ENCODE measurements at places on chromosomes 16 and 17.

- DNase-seq, result no peak
These were observed 14.2 kb downstream of the CX3CL1 start for GRCh38 chr16:57386381-57386951.

DNA sequence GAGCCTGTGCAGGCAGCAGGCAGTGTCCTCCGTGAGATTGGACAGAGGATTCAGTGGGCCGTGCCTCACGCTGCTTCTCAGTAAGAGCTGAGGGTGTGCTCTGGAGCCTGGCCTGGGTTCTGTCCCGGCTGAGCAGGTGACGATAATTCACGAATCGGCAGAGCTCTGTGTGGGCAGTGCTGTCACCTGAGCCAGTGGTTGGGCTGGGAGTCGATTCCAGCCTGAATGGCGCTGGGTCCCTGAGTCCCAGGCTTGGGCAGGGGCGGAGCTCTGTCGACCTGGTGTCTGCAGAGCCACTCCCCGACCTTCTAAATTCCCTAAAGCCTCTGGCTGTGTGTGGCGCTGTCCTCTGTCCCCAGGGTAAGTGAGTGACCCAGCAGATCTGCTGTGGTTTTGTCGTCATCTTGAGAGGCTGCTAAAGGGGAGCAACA, 8.4 kb downstream of the ACSF3 start:
- DNase-seq, result no peak

GRCh38 chr17:6943406-6943805, 52.4 kb upstream of the ALOX12 start:
- DNase-seq, result no peak

- no peak for DNase-seq
These were observed 126.0 kb downstream of the TANGO6 start for GRCh38 chr16:68969338-68969737.

GRCh38 chr16:75821117-75821516, 94.8 kb upstream of the CPHXL start:
- no peak for DNase-seq

DNA sequence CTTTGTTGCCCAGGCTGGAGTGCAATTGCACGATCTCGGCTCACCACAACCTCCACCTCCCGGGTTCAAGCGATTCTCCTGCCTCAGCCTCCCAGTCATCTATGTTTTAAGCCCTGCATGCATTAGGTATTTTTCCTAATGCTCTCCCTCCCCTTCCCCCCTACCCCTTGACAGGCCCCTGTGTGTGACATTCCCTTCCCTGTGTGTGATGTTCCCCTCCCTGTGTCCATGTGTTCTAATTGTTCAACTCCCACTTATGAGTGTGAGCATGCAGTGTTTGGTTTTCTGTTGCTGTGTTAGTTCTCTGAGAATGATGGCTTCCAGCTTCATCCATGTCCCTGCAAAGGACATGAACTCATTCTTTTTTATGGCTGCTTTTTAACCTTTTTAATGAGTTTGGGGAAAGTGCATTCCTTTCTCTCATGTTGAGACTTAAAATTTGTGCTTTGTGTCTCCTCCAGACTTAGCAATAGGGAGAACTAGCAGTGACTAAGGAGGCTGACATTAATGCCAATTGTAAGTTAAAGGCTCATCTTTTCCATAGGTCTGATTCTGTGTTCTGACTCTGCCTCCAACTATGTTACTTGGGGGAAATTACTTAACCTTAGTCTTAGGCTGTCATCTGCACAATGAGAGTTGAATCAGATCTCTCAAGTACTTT, 17.7 kb upstream of the PHAF1 start:
- no peak for DNase-seq

DNA sequence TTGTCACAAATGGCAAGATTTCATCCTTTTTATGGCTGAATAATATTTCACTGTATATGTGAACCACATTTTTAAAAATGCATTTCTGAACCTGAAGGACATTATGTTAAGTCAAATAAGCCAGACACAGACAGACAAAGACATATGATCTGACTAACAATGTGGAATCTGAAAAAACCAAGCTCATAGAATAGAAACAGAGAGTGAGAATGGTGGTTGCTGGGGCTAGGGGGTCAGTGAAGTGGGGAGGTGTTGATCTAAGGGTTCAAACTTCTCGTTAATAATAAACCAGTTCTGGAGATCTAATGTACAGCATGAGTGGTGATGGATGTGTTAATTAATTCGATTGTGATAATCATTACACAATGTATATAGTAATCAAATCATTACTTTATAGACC, 475.1 kb downstream of the WWOX start:
- no peak for DNase-seq

DNA sequence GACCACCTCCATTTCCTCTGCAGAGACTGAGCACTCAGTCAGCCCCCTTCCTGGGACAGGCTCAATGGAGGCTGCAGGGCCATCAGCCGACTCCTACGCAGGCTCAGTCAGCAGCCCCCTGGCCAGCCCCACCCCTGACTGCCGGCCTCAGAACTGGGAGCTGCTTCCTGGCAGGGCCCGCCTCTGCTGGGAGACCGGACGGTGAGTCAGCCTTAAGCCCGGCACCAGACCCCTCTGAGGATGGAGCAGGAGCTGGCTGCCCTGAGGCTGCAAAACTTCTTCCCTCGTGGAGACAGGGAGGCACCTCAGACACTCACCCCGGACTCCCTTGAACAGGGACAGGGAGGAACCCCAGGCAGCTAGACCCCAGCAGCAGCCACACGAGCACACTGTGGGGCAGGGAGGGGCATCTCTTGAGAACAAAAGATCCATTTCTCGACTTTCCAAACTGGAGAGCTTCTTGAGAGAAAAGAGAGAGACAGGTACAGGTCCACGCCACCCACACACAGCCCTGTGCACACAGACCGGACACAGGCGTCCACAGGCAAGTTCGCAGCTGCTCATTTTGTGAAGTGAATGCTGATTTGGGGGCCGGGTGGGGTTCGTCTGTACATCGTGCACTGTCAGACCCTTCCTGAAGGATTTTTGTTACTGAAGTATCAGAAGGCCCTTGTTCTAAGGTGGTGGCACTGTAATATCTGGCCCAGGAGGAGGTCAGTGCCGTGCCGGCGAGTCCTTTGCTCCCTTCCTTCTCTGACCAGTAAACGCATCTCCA, 1.3 kb upstream of the TUBB3 start:
- no peak for DNase-seq

- DNase-seq, result no peak
These were observed 4.2 kb downstream of the DUSP3 start for GRCh38 chr17:43774304-43775250.

DNA sequence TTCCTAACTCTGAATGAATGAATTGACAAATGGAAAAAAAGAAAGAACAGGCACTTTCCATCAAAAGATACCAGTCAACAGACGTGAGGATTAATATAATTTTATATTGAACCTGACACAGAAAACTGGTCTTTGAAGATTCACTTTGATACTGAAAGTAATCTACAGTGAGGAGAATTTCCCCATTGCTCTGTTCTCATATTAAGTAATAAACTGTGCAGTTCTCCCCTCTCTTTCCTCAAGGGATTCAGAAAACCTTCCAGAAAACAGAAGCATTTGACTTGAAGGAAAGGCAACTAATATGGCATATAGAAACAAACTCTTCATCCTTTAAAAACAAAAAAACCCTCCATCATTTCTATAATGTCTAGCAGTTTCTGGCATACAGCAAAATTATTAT, 2.2 kb downstream of the TEX2 start:
- DNase-seq, result no peak

DNA sequence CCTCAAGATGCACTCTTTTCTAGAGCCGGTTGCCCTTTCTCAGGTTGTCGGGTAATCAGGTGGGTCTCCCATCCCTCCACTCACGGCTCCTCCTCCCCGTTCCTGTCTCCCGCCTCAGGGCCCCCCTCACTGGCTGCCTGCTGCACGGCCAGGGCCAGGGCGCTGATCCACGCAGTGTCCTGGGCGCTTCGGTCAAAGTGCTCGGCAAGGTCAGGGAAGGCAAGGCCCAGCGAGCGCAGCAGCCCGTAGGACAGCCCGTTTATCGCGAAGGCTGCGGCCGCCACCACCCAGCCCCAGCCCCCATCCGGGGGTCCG, 753 bp downstream of the SLC16A11 start:
- no peak for DNase-seq

DNA sequence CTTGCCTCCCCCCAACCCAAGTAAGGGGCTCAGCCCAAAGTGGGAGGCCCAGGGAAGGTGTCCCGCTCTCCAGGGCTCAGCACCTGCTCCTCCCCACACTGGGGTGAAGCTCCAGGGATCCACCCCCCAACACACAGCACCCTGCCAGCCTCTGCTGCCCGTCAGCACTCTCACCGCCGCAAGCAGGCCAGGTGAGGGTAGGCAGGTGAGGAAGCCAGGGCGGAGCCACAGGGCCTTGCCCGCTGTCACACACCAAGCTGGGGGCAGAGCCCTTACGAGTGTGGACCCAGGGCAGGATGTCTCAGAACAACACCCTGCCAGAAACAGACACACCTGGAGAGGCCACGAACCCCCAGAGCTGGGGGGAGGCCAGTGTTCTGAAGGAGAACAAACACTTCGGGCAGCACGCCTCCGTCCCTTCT, 19.5 kb downstream of the PLLP start:
- DNase-seq, result no peak

- DNase-seq, result no peak
These were observed 51.8 kb upstream of the GPRC5B start for GRCh38 chr16:19936441-19936840.

GRCh38 chr17:36723459-36724025, 122.2 kb downstream of the MRM1 start:
- no peak for DNase-seq

- no peak for DNase-seq
These were observed 46.6 kb downstream of the PHKB start for GRCh38 chr16:47507701-47508100.

DNA sequence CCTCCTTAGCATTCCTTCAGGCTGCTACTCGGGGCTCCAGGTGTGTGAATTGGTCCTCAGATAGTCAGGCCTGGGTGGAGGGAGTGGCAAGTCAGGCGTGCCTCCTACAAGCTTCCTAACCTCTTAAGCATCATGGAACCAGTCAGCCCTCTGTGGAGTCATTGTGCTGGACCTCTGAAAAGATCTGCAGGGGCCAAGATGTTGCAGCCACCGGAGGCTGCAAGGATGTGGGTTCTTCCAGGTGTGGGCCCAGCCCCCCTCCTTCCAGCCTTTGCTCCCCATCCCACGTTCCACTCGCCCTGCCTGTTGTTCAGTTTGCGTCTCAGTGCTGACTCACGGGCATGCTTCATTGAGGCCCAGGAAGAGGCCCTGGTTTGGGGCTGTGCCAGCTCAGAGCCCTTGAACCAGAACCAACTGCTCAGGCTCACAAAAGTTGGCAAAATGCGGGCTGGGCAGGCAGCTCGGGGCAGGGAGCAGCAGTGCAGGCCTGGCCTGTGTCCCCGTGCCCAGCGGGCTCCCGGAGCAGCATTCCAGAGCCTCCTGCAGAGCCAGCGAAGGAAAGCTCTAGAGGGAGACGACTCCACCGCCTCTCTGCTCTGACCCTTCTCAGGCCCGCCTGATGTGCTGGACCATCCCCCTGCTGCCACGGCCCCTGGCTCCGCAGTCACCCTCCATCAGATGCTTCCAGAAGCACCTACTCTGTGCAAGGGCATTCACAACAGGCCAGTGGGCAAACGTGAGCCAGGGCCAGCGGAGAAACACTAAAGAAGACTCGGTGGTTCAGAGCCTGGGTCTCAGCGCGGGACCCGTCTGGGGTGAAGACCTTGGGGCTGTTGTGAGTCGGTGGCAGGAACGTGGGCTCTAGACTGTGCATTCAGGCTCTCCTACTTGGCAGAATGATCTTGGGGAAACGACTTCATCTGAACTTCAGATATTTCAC, 7.5 kb downstream of the LDHD start:
- peak; percentile 38 for DNase-seq

DNA sequence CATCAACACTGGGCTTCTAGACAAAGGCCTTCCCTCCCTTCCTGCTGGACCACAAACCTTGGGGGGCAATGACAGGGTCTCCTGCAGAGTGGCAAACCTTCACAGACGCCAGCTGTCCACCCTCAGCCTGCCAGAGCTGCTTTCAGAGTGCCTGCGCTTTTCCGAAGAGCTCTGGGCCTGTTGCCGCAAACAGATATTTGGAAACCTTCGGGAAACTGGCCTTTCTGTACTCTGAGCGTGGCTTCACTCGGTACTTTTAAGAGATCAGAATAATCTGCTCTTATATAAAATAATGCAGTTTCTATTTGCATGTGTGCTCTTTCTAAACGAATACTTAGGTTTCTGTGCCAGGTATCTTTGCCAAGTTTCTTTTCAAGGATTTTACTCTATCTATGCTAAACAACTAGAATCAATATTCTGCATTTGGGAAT, 152.1 kb upstream of the CHMP6 start:
- no peak for DNase-seq

- no peak for DNase-seq
These were observed 19.4 kb downstream of the C17orf100 start for GRCh38 chr17:6670999-6671398.

GRCh38 chr17:67515490-67516083, 138.5 kb downstream of the PITPNC1 start:
- no peak for DNase-seq

GRCh38 chr16:84194470-84195200, 3.7 kb downstream of the ADAD2 start:
- DNase-seq, result peak; percentile 44

GRCh38 chr17:2899906-2900305, 103.7 kb downstream of the RAP1GAP2 start:
- no peak for DNase-seq

- DNase-seq, result no peak
These were observed 48.4 kb downstream of the NOG start for GRCh38 chr17:56641894-56642293.

- no peak for DNase-seq
These were observed 342.0 kb downstream of the XYLT1 start for GRCh38 chr16:17128791-17129190.

DNA sequence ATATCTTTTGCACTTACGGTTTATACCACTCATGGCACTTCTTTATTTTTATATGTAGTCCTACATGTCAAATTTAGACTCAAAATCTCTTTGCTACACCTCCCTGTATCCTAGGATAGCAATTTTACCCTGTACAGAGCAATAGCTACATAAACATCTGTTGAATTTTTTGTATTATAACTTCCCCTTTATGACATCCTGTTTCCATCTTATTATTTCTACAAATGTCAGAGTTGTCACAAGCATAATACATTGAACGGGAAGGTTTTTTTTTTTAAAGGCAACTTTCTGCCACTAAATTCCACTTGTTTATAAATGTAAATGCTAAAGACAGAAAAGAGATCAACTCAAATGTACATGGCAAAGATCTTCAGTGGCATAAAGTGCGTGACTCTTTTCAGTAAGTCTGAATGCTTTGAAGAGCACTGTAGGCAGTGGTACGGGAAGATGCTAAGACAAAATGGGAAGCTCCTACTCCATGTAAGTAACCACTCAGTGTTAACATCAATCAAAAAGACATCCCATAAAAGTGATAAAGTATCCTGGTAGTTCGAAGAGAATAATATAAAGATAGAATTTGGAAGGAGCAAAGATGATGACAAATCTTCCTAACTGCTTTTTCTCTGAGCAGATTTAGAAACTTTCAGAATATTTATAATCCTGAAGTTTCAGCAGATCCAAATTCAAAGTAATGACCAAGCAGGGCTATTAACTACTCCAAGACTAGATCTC, 26.8 kb downstream of the GNA13 start:
- no peak for DNase-seq

DNA sequence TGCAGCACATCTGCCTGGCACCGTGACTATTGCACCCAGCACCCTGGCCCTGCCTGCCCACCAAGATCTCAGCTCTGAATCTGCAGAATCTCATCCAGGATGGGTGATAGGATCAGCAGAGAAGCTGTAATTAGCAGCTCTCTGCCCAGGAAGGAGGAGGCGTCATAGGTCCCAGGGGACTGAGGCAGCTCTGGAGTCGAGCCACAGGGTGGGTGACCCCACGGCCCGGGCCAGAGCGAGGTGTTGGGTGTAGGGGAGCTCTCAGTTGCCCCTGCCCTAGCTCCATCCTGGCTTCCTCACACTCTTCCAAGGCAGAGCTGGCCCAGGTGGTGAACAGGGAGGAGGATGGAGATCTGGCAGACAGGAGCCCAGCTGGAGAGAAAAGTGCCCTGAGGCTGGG, 18.2 kb upstream of the FAM83G start:
- no peak for DNase-seq
